ENCODE measurements at places on chromosomes 3 and 15. TPM values are rescaled to one million over a fixed set of nuclear protein-coding genes. Genes with fewer than 3 reads are reported as not detected.
A peak's percentile ranks its signal among the peaks of the same experiment; 100 is the strongest.

DNA sequence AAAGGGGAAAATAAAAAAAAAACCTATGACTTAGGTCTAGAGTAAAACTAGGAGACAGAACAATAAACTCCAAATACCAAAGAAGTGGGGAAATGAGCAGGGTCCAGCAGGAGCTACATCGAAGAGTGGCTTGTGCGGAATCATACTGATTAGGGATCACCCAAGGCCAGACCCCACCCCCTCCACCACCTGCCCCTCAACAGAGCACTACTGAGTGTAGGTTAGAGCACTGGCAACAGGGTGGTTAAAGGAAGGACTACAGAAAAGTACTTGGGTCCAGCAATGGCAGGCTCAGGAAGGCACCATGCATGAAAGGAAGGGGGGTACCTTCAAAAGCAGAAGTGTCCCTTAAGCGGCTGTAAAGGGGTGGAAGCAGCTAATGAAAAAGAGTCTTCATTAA lies 96.2 kb downstream of the UBE3A start:
- no peak for DNase-seq

DNA sequence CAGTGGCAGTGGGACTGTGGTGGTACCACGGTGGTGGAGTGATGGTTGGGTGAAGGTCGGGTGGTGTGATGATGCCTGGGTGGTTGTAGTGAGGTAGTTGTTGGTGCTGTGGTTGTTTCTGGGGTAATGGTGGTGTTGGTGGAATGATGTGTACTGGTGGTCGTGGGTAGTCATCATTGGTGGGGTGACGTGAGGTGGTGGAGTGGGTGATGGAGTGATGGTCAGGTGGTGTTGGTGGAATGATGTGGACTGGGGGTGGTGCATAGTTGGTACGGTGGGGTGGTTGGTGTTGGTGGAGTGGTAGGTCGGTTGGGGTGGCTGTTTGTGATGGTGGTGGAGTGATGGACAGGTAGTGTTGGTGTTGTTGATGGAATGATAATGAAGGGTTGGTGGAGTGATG lies 87.1 kb downstream of the PDCD6IP start:
- no peak for DNase-seq

DNA sequence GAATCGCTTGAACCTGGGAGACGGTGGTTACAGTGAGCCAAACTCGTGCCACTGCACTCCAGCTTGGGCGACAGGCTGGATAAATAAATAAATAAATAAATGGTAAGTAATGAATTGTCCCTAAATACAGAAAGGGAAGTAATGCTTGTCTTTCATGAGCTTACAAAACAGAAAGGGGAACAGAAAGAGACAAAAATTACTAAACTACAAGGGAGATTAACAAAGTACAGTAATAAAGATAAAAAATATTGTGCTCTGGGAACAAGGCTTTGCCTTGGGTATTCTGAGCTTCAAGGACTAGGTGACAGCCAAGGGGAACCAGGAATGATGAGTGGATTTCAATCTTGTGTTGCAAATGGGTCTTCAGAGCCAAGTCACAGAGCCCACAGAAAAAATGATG lies 9.2 kb upstream of the HLTF start:
- DNase-seq: no peak

GAP43 gene
- not detected for total RNA-seq

DNA sequence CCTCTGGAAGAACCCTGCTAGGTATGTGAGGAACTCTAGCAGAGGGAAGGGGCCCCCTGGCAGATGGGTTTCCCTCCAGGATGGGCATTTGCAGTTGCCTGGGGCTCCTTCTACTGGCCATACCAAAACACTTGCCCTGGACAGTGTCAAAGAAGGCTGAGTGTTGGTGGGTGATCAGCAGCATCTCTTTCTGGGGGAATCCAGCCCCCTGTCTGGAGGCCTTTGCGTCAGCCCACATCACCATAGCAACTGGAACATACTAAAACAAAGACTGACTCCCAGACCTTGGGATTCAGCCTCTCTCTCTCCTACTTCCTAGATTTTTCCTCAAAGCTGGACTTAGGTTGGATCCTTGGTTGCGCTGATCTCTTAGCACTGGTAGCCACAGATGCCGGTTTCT lies 8.1 kb downstream of the CEMIP start:
- DNase-seq: no peak

CKMT1B gene
- not detected for total RNA-seq

KNG1 gene
- total RNA-seq: not detected

- peak; percentile 67 for DNase-seq
These were observed 6.0 kb upstream of the SLC28A1 start for GRCh38 chr15:84878504-84878903.

- no peak for DNase-seq
These were observed 178.8 kb downstream of the ABHD5 start for GRCh38 chr3:43869491-43869890.

GRCh38 chr15:41965441-41966413 lies 6.6 kb downstream of the EHD4 start:
- DNase-seq: no peak

DNA sequence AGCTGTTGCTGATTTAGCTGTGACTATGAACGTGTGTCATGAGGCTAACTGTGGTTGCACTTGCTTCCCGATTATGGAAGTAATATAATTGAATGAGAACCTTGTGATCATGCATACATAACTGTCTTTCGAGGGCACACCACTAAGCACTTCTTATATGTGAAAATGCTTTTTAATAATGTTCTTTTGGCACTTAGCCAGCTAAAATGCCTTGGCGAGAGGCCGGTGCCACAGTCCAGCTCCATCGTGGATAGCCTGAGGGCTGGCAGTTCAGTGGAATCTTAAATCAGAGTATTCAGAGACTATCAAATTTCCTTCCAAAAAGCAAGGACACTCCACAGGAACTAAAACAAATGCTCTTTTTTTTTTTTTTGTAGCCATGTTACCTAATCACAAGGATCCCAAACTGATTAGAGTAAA lies 161.6 kb upstream of the FRMD4B start:
- DNase-seq: no peak

DNA sequence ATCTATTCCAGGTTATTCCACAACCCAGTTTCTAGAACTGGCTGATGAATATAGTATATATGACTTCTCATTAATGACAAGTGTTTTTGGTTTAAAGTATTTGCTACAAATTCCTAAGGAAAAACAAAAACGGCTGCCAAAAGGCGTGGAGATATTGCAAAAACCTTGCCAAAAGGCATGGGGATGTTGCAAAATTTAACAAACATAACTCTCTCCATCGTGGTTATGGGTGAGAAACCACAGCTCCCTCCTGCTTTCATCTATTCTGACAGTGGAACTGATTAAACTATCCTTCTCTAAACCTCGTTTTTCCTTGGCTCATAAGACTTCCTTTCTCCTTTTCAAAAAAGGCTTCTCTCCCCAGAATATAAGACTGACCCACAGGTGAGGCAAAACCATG lies 342.0 kb upstream of the PDZRN3 start:
- no peak for DNase-seq

DNA sequence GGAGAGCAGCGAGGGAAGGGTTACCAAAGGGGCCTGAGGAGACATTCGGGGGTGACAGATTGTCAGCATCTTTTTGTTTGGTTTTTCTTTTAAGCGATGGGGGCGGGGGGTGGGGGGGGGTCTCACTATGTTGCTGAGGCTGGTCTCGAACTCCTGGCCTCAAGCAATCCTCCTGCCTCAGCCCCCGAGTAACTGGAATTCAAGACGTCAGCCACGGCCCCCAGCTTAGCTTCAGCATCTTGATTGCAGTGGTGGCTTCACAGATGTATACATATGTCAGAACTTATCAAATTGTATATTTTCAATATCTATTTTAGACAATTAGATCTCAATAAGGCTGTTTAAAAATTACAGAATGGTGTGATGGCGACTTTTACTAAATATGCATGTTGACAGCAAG lies 30.9 kb downstream of the ZDHHC19 start:
- no peak for DNase-seq

- DNase-seq: peak; percentile 90
These were observed 5.8 kb upstream of the RPL29 start for GRCh38 chr3:52001443-52001974.

TUSC7 gene
- not detected for total RNA-seq

DNA sequence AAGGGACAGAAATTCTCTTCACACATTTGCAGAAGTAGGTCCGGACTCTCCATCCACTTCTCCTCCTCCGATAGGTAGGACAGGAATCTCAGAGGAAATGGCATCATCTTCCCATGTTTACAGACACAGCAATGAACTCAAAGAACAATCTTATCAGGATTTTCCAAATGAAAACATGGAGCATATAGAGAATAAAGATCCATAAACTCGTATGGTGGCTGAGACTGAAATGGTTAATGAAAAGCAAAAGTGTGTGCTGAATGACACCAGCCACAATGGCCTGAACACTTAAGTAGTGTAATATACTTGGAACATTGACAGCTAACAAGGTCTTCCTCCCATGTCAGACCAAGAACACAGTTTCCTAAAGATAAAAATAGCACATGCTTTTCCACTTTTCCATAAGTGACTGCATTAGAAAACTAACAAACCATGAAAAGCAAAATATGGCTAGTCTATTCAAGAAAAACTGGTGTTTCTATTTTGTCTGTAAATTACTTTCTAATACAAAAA lies 5.8 kb downstream of the CCRL2 start:
- no peak for DNase-seq

GRCh38 chr3:155053756-155054155 lies 26.4 kb upstream of the MME start:
- no peak for DNase-seq

ACAN gene
- total RNA-seq: not detected

GRCh38 chr15:44711743-44712345 lies 527 bp downstream of the B2M start:
- DNase-seq: peak; percentile 78

GRCh38 chr3:65524584-65524983 lies 514.1 kb downstream of the MAGI1 start:
- DNase-seq: no peak

SKOR1 gene
- 0.71 TPM for total RNA-seq

GRCh38 chr3:19543212-19543841 lies 390.7 kb downstream of the EFHB start:
- DNase-seq: no peak

GRCh38 chr15:66147440-66147839 lies 106.1 kb downstream of the MEGF11 start:
- DNase-seq: no peak

- no peak for DNase-seq
These were observed 101.6 kb upstream of the RAD18 start for GRCh38 chr3:9064850-9065249.

DNA sequence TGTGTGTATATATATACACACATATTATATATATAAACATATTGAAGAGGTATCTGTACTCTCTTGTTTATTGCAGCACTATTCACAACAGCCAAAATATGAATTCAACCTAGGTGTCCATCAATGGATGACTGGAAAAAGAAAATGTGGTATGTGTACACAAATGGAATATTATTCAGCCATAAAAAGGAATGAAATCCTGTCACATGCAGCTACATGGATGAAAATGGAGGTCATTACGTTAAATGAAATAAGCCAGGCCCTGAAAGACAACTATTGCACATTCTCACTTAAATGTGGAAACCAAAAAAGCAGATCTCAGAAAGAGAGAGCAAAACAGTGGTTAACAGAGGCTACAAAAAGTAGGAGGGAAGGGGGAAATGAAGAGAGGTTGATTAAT lies 49.5 kb downstream of the CEP70 start:
- no peak for DNase-seq

GRCh38 chr3:189233225-189233858 lies 61.6 kb downstream of the TPRG1 start:
- no peak for DNase-seq

LRRC34 gene
- 6.9 TPM for total RNA-seq

GRCh38 chr3:138862924-138863775 lies 28.4 kb upstream of the PIK3CB start:
- DNase-seq: no peak

ASB14 gene
- total RNA-seq: not detected

DNA sequence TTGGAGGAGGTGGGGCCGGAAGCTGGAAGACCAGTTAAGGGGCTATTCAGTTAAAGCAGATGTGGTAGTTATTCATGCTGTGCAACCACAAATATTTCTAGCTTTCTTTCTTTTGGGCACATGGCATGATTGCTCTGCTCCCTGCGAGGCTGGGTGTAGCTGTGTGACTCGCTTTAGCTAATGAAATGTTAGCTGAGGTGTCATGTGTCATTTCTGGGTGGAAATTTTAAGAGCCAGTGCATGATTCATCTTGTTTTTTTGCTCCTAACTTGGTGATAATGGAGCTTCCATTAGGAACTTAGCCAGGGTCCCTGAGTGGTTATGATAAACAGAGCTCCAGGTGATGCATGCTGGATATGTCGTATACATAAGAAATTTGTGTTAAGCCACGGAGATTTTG lies 300.6 kb downstream of the SATB1 start:
- DNase-seq: no peak

DNA sequence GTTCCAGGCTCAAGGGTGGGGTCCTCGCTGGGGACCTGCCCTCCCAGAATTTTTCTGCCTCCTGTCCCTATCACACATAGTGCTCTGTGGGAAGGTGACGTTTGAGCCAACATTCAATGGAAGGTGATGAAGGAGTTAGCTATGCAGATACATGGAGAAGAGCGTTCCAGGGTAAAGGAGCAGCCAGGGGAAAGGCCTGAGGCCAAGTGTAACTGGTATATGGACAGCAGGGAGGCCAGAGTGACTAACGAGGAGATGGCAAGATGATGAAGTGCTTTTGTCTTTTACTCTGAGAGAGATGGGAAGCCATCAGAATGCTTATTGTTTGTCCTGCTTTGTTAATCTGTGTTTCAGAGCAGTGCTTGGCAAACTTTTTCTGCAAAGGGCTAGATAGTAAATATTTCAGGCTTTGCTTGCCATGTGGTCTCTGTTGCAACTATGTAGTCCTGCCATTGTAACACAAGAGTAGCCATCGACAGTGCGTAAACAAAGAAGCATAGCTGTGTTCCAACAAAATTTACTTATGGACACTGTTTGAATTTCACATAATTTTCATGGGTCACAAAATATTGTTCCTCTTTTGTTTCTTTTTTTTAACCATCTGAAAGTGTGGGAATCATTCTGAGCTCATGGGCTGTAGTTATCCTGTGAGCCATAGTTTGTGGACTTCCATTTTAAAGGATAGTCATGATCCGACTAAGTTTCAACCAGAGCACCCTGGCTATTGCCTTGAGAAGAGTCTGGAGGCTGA lies 25.8 kb upstream of the PIAS1 start:
- no peak for DNase-seq

DNA sequence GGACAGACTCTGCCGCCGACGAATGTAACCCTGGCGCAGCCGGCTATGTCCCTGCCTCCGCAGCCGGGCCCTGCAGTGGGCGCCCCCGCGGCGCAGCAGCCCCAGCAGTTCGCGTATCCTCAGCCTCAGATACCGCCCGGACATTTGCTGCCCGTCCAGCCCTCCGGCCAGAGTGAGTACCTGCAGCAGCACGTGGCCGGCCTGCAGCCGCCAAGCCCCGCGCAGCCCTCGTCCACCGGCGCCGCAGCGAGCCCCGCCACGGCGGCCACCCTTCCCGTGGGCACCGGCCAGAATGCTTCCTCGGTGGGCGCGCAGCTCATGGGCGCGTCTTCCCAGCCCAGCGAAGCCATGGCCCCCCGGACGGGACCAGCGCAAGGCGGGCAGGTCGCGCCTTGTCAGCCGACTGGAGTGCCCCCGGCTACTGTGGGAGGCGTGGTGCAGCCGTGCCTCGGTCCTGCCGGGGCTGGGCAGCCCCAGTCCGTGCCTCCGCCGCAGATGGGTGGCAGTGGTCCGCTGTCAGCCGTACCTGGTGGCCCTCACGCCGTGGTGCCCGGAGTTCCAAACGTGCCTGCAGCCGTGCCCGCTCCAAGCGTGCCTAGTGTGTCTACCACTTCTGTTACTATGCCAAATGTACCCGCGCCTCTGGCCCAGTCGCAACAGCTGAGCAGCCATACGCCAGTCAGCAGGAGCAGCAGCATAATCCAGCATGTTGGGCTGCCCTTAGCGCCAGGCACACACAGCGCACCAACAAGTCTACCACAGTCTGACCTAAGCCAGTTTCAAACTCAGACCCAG lies 2.4 kb downstream of the TSC22D2 start:
- DNase-seq: peak; percentile 59

GRCh38 chr15:63818629-63819028 lies 15.1 kb downstream of the HERC1 start:
- DNase-seq: no peak

Data from activated naive CD8-positive, alpha-beta T cell treated with anti-CD3 and anti-CD28 coated beads, Interleukin-2, amount 10 ng/mL, durations not matched to agents 7 days and 5 days (primary cell).